ENCODE measurements at places on chromosomes 16 and 17.

- DNase-seq: no peak
Measured at GRCh38 chr17:81285894-81286293, 9.2 kb downstream of the SLC38A10 start.

GRCh38 chr16:49745311-49745747 is 110.6 kb downstream of the ZNF423 start:
- no peak for DNase-seq

DNA sequence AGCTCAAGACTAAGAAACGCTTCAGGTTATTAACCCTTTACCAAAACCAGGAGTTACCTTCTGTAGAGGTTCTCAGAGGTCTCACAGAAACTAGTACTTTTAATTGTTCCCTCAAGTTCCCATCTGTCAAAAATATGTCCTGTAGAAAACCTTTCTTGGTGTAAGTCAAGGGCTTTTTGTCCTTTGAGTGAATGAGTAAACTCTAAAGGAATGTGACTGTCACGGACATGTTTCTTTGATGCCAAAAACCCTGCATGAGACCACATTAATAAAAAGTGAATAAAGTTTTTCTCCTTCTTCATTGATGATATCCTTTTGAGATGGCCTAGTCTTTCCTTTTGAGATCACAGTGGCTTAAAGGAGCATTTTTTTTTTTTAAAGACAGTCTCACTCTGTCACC is 102.9 kb downstream of the NLK start:
- no peak for DNase-seq

DNA sequence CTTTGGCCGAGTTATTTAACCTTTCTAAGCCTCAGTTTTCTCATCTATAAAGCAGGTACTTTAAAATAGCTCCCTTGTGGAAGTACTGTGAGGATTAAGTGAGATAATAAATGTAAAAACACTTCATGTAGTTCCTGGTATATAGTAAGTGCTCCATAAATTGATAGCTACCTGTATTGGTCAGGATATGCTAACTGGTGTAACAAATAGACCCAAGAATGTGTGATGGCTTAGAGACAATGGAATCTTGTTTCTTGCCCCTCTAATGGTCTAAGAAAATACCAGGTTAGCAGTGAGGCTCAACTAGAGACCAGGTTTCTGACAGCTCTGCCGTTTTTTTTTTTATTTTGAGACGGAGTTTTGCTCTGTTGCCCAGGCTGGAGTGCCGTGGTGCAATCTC is 29.8 kb downstream of the CCR7 start:
- DNase-seq: no peak

GRCh38 chr16:87801679-87802259 is 36.0 kb upstream of the KLHDC4 start:
- no peak for DNase-seq

DNA sequence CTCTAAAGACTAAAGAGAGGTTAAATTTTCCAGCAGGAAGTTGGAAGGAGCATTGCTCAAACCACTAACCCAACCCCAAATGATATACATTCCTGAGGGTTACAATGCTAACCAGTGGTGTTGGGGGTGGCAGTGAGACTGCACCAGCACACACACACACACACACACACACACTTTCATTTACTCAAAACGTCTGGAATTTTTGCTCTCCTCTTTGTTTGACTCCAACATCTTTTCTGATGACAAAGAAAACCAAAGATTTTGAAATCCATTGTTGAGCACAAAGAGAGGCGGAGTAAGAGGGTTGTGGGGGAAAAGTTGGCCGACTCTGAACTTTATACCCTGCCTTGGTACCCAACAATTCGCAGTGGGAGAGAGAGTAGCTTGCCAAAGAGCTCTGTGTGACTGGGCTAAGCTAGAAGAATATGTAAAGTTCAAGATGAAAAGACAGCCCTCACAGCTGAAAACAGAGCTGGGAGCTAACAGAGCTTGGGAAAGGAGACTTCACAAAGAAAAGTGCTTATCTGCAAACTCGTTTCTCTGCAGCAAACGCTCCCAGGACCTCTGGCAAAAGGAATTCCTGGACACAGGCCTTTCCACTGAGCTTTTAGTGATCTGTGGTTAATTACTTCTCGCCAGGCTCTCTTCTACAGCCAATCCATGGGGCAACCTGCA is 426.0 kb upstream of the CDH11 start:
- no peak for DNase-seq

DNA sequence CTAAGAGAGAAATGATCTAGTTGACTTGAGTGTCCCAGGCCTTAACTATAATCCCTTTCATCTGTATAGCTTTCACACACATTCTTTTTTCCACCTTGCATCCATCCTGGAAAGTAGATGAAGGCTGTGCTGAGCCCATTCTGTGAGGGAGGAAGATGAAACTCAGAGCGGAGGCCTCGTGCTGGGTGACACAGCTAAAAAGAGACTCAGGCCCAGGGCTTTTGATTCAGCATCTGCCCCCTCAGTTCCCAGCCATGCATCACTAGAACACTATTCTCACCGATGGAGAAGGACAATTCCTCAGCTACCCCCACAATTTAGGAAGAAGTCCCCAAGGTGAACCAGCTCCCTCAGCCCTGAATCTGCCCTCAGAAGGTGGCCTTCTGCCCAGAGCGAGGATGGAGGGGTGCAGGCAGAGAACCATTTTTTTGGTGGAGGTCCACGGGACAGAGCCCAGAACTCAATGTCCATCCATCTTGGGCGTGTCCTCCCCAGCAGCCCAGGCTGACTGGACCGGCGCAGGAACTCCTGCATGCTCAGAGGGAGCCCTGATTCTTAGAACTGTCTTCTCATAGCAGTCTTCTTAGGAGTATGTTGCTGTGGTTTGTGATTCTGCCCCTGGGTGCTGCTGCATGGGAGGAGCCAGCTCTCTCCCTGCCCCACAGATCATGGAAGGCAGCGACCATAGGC is 5.8 kb upstream of the MYCBPAP start:
- DNase-seq: no peak

GRCh38 chr17:4110152-4110551 is 32.7 kb downstream of the ZZEF1 start:
- DNase-seq: no peak

DNA sequence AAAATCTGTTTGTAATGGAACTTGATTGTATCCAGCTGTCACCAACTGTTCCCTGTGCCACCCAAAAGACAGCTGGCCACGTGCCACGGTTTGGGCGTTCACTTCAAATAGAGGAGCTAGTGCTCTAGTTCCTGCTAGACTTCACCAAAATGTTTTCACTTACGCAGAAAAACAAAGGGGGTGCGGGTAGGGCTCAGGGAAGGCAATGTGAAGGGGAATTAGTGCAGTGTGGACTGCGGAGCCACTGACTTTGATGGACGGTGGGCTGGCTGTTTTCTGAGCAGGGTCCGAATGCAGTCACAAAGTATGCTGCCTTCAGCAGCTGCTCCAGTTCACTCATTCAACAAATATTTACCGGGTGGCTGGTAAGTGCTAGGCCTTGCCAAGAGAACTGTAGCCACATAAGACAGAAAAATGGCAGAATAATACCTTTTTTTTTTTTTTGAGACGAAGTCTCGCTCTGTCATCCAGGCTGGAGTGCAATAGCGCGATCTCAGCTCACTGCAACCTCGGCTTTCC is 7.6 kb upstream of the CYTH1 start:
- peak; percentile 68 for DNase-seq

- no peak for DNase-seq
Measured at GRCh38 chr16:83802554-83803205, 5.1 kb upstream of the HSBP1 start.

GRCh38 chr17:4142107-4142900 is 526 bp downstream of the ZZEF1 start:
- DNase-seq: no peak

GRCh38 chr17:68759002-68759342 is 157.8 kb upstream of the FAM20A start:
- no peak for DNase-seq

- DNase-seq: no peak
Measured at GRCh38 chr17:28043296-28043695, 819 bp downstream of the NLK start.

GRCh38 chr17:82457073-82457928 is 1.2 kb upstream of the NARF start:
- DNase-seq: peak; percentile 24

DNA sequence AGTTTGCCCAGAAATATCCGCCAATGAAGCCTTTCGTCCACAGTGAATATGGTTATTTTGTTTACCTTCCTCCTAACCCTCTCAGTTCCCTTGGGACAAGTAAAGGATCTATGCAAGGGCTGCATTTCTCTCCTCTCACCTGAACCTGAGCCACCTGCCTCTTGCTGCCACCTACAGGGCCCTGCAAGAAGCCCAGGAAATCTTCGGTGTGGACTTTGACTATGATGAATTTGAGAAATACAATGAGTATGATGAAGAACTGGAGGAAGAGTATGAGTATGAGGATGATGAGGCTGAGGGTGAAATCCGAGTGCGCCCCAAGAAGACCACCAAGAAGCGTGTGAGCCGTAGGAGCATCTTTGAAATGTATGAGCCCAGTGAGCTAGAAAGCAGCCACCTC is 14.0 kb downstream of the SUPT6H start:
- DNase-seq: no peak

- DNase-seq: no peak
Measured at GRCh38 chr17:15171167-15172047, 93.7 kb downstream of the PMP22 start.

- DNase-seq: peak; percentile 85
Measured at GRCh38 chr17:50866950-50867362, 802 bp upstream of the TOB1 start.

DNA sequence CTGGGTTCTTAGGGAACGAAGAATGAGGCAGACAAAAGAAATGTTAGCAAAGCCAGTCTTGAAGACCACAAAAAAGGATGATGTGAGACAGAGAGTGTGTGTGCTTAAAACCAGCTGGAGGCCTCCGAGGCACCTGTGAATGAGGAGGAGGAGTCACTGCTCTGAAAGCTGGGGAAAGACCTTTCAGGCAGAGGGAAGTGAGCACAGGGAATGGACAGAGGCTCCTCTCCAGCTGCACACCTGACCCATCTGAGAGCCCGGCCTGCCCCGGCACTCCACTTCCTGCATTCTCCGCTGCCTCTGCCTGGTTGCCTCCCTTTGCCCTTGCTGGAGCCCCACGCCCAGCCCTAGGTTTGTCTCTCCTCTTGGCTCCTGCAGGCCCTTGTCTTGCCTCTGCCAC is 55.2 kb upstream of the SREBF1 start:
- no peak for DNase-seq

DNA sequence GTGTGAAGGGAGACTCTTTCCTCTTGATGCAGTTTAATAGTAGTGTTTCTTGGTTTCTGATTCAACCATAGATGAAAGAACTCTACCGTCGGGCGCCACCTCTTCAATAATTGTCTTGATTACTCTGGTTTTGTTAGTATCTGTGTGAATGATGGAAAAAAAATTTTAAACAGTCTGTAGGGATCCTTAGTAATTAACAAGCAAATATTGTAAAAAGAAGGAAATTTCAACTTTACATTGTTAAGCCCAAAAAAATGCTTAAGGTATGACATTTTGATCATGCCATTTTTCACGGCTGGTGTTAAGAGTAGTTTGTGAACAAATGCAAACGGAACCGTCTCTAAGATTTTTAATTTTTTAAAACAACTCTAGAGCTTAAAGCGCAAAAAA is 4.1 kb downstream of the KRT10 start:
- no peak for DNase-seq

DNA sequence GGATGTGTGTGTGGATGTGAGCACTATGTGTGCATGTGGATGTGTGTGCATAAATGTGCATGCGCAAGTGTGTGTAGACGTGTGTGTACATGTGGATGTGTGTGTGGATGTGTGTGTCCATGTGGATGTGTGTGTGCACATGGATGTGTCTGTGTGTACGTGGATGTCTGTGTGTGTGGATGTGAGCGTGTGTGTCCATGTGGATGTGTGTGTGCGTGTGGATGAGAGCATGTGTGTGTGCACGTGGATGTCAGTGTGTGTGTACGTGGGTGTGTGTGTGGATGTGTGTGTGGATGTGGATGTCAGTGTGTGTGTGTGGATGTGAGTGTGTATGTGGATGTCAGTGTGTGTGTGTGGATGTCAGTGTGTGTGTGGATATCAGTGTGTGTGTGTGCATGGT is 63.6 kb upstream of the DOC2B start:
- no peak for DNase-seq

DNA sequence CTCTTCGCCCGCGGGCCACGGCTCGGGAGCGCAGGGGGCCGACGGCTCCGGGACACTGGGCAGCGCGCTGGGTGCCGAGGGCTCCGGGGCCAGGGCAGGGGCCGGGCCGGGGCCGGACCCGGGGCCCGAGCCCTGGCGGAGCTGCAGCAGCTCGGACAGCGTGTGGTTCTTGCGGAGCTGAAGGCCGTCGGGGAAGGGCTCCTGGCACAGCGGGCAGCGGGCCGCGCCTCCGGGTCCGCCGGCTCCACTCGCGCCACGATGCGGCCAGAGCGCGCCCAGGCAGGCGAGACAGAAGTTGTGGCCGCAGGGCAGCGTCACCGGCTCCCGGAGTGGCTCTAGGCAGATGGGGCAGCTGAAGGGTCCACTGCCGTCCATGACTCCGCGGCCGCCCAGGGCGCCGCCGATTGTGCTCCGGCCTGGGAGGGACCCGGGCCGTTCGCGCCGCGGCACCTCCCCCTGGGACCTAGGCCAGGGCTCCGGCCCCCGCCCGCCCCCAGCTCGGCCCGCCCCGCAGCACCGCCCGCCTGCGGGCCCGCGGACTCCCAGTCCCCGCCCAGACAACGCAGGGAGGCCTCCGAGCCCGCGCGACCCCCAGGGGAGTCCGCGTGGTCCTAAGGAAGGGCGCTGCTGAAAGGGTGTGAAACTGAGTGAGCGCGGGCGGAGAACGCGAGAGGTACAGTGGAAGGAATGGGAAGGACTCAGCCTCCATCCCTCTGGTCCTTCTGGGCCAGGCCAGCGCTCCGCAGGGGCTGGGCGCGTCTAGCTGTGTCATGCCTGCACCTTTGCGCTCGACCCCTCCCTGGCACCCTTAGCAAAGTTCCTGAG is at the start of gene TRIM47:
TSS of gene TRIM47 (minus strand) at position 408 of the 825 bp plus-strand sequence. CDS start at position 375, 33 bp downstream.
- no peak for DNase-seq

DNA sequence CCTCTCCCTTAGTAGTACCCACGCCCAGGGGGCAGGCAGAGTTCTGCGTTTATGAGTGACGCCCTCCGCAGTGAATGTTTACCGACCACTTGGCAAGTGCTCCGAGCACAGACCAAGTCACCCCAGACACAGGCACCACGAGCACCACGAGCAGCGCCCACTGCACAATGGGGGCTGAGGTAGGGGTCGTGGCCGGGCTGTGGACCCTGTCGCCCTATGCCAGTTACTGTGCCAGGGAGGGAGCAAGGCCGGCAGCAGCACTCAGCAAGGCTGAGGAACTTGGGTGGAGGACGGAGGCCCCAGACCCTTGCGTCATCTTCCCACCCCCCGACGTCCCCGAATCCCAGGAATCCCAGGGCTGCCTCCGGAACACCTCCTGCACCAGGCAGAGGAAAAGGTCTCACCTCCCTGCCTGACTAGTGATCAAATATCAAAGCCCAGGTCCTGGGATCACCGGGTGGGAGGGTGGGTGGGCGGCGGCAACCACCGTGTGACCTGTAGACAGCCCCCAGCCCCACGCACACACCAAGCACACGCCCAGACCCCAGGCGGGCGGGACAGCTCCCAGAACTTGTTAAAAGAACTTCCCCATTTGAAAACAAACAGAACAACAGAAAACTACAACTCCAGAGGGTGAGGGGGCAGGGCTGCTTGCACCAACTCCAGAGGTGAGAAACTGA is 5.4 kb downstream of the VASN start:
- DNase-seq: no peak

- DNase-seq: no peak
Measured at GRCh38 chr17:21020622-21021021, 22.2 kb downstream of the USP22 start.
